Ovary (tissue), 10 donors: ENCODE measurements at places on chromosomes 1 and 21. TPM values are rescaled to one million over a fixed set of nuclear protein-coding genes. Genes with fewer than 3 reads are reported as not detected.

Gene DENND2C
- total RNA-seq: 2.4 TPM

Gene KCND3
- total RNA-seq: 0.15 TPM

Gene PODN
- 154 TPM for total RNA-seq

Gene LCE6A
- not detected for total RNA-seq

Gene TNFRSF25
- total RNA-seq: 5.7 TPM

Gene EXOSC10
- 36.1 TPM for total RNA-seq

Gene SLC1A7
- 0.25 TPM for total RNA-seq

Gene LRRC71
- 1.1 TPM for total RNA-seq

Gene KISS1
- total RNA-seq: not detected

Gene TMEM79
- total RNA-seq: 0.80 TPM

Gene ADGRL4
- total RNA-seq: 9.2 TPM

Gene SLC9C2
- 0.65 TPM for total RNA-seq

Gene DNASE2B
- not detected for total RNA-seq

Gene DEPDC1
- 0.57 TPM for total RNA-seq

Gene KLHDC9
- 10.3 TPM for total RNA-seq

Gene TBX19
- 3.6 TPM for total RNA-seq

Gene SPRR3
- not detected for total RNA-seq

Gene ZNF683
- not detected for total RNA-seq

Gene TRIM67
- total RNA-seq: not detected

Gene AIRE
- not detected for total RNA-seq

Gene DMBX1
- not detected for total RNA-seq

Gene PLXNA2
- total RNA-seq: 44.0 TPM

Gene ELAVL4
- not detected for total RNA-seq

Gene PLEKHN1
- 0.34 TPM for total RNA-seq

Gene SPATA1
- not detected for total RNA-seq

Gene CYP4A22
- total RNA-seq: not detected
